ENCODE measurements at places on chromosomes 7 and 10. TPM values are rescaled to one million over a fixed set of nuclear protein-coding genes. Genes with fewer than 3 reads are reported as not detected.

- no peak for DNase-seq
These were observed 226.0 kb downstream of the CELF2 start for GRCh38 chr10:11243425-11244222.

GRCh38 chr10:44046605-44047004, 338.3 kb downstream of the CXCL12 start:
- no peak for DNase-seq

GRCh38 chr7:39248692-39249090, 271.0 kb downstream of the POU6F2 start:
- DNase-seq = no peak

DNA sequence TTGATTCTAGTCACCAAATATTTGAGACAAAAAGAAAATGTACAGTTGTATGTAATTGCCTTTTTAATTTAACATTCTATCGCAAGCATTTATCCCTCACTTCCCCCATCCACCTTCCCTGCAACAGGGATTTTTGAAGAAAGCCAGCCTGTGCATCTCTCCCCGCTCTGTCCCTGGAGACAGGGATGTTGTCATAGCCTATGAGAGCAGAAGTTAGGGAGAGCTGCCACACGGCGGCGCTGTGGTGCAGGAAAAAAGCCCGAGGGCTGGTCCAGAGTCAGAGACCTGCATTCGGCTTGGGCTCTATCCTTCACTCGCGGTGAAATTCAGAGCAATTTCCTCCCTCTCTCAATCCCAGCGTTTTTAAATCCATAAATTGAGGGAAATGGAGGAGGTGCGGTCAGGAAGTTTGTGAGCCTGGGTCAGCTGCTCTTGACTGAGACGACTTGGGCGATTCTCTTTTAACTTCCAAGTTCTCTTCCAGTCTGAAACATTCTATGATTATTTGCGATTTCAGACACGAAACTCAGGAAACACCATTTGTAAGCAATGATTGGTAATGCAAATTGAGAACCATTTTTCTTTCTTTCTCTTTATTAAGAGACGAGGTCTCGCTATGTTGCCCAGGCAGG, 17.5 kb downstream of the HKDC1 start:
- peak; percentile 97 for DNase-seq

GRCh38 chr10:127694580-127695193, 42.3 kb upstream of the FOXI2 start:
- DNase-seq = no peak

- DNase-seq = peak; percentile 6
These were observed 52.3 kb upstream of the ANTXRL start for GRCh38 chr10:46234431-46235060.

DNA sequence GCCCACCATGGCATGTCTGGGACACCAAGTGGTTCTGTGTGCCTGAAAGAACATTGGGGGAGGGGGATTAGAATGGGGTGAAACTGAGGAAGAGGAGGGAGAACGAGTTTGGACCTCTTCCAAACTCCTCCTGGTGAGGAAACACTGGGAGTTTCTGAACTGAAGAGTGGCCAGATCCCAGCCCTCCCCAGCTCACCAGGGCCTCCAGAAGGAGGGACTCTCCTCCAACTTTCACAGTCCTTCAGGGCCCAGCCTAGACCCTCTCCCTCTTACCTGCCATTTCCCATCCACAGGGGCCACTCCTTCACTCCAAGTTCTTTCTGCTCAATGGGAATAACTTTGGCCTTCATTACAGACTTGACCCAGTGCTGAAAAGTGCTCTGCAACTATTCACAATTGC, 132.0 kb upstream of the FOXK1 start:
- no peak for DNase-seq

GRCh38 chr10:87590705-87591588, 68.7 kb upstream of the PAPSS2 start:
- DNase-seq = no peak

- no peak for DNase-seq
These were observed 89.3 kb upstream of the ADRB1 start for GRCh38 chr10:113954409-113954808.

DNA sequence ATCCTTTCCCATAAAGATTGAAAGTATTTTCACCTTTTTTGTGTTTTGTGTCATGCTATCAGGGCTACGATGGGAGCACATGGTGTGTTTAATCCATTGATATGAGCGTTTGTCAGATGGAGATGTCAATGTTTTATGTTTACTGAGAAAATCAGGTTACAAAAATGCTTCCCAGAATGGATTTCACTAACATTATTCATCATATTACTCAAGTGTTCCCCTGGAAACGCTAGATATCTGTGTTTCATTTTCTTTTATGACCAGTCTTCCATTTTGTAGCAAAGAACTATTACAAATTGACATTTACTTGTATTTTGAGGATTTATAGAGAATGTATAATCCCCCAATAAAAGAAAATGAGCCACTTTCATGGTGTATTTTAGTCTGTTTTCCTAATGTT, 293.5 kb upstream of the AKR1E2 start:
- DNase-seq = no peak

DNA sequence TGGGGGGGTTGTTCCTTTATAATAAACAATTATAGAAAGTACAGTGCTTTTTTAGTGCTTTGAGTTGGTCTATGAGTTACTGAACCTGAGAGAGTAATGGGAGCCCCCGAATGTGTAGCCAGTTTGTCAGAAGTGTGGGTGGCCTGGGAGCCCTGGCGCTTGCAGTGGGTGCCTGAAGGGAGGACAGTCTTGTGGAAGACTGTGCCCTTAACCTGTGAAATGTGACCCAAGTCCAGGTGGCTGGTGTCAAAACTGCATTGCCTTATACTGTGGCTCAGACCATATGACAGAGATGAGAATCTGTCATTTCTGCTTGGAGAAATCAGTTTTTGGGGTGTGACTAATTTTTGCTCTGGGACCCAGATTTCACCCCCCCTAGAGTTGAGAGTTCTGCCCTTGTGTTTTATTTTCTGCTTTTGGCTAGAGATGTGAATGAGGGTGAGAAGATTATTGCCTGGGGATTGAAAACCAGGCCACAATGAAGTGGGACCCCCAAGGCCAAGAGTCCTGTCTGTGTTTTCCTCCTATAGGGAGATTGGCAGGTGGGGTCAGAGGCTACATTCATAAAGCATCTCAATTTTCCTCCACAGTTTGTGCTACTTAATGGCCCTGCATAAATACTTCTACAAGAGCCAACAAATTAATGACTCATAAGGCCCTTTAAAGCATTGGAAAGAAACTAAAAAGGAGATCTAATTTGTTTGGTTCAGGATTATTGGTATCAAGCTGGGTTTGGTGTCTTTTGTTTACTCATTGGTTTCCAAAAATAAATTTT, 24.1 kb upstream of the CARD11 start:
- DNase-seq = no peak

DNA sequence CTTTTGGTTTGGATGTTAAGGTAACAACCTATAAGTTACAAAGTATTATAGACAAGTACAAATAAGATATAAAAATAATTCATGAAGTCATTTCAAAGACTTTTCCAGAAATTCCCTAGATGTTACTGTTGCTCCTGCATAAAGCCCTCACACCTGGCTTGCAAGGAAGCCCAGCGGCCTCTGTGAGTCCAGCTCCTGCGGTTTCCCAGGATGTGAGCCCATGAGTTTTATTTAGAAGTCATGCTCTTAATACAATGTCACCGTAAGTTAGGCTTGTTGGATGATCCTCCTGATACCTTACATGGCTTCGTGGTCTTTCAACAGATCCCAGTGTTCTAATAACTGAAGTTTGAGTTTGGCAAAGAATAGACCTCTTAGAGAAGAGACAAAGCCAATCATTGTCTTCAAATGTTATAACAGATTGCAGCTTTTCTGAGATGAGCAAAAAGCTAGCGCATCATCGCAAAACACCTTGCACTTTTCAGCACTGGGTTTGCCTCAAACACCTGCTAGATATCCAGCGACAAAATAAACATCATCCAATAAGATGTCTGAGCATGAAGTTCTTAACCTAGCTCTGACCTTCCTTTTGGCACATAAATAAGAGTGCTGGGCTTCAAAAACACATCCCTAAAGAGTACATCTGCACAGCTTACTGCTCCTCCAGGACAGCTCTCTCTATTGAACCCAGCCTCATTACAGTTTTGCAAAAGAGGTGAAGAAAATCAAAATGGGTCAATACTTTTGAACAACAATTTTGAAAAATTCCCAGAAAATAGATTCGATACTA, 3.6 kb downstream of the FAM171A1 start:
- no peak for DNase-seq

DNA sequence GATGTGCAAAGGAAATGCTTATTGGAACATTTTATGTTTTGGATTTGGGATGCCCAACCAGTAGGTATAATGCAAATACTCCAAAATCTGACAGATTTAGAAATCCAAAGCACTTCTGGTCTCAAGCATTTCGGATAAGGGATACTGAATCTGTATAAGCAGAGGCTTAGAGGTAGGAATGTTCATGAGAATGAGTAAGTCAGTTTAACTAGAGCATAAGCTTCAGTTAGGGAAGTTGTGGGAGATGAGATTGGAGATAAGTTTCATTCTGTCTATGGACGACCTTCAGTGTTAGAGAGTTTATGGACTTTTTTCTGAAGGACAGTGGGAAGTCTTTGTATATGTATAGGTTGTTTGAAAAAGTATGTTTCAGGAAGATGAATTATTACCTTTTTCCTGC, 10.4 kb downstream of the TAX1BP1 start:
- no peak for DNase-seq

DNA sequence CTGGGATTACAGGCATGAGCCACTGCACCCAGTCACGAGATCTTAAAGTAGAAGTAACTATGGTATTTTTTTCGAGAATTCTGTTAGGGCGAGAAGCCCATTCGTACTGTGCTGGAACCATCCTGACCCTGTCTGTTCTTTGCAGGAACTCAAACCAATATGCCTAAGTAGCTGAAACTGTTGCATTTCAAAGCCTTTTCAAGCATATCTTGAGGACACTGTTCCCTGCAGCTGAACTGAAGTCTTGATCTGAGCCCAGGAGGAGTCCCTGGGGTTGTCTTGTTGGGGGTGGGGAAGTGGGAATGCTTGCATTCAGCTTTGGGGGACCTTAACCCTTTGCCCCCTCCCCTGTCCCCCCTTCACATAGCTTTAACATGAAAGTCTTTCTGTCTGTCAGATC, 61.5 kb downstream of the CUX1 start:
- DNase-seq = no peak

- DNase-seq = no peak
These were observed 37.2 kb upstream of the RAPGEF5 start for GRCh38 chr7:22393913-22394729.

DNA sequence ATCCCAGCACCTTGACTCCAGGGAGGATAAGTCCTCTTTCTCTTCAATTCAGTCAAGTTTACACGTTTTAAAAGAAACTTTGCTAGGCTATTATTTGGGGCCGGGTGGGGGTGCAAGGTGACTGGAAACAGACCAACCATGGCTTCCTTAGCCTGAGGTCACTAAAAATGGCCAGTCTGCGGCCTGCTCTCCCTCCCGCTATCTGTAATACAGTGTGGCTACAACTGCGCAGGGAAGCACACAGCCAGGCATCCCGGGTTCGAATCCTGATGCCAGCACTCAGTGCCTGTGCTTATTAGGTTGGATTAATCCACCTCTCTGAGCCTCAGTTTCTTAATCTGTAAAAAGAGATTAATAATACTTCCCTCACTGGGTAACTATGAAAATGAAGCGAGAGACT, 19.5 kb downstream of the ATP6V1F start:
- peak; percentile 54 for DNase-seq

GRCh38 chr10:116732573-116732972, 9.8 kb downstream of the HSPA12A start:
- DNase-seq = no peak

DNA sequence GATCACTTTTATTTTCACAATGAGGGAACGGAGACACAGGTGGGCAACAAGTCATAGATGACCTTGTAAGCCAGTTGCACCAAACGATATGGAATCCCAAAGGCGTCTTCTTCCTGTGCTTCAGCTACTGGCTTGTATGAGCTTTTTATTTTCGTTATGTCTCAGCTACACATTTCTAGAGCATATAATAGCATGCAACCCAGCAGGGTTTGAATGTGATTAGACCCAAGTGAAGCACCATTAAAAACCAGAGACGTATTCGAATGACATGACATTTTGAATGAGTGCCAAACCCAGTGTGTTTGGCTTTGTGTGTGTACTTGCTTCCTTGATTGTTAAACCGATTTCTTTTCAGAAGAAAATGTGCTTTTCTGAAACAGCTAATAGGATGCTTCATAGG, 963.2 kb upstream of the CELF2 start:
- DNase-seq = no peak

DNA sequence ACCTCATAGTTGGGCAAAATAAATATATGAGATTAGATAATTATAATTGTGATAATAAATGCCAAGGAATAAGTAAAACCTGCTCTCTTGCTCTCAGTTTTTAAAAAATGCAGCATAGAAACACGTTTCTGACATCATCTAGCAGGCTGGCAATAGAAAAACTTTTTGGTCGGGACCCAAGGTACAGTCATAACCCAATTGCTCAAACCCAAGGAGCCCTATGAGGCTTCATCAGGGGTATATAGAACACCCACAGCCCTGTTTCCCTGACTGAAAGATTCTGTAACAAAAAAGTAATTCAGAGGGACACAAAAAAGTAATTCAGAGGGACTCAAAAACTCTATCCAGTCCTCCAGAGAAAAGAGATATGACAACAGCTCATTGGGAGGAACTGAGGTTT, 3.8 kb downstream of the PDE1C start:
- no peak for DNase-seq

- DNase-seq = no peak
These were observed 1035.9 kb upstream of the AUTS2 start for GRCh38 chr7:68562323-68562899.

DNA sequence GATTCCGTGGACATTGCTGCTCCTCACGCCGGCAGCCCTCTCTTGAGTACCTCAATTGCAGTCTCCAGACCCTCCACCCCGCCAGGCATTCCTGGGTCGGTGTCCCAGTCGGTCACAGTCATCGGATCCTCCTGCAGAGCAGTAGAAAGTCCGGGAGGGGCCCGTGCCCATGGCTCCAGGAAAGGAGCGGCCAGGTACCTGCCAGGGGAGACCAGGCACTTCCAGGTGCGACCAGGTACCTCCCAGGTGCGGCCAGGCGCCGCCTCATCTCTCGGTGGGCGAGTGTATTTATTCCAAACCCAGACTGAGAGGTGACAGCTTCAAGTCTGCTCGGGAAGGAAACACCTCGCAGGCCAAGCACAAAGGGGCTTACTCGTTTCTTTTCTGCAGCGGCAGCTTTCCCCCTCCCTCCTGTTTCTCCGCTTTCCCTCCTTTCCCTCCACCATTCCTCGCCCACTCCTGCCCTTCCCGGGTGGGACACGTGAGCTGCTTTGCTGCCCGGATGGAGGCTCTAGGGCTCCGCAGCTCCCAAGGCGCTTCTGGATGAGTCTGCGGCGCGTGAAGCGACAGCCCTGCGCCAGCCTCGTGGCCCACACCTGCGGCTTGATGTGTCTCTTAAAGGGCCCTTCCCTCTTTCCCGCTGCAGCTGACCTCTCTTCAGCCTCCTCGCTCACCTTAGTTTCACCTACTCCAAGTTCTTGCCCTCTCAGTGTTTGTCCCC, 39.4 kb upstream of the AGK start:
- no peak for DNase-seq

The GPR158 gene
- total RNA-seq = 0.42 TPM

The CAV1 gene
- total RNA-seq = 230 TPM

The NODAL gene
- total RNA-seq = not detected

The DUS4L gene
- total RNA-seq = 6.4 TPM

The LBX1 gene
- total RNA-seq = not detected

The CFTR gene
- 0.29 TPM for total RNA-seq

The TFEC gene
- 12.4 TPM for total RNA-seq

The PNLIPRP3 gene
- total RNA-seq = not detected

The SEC61G gene
- total RNA-seq = 90.1 TPM

The AS3MT gene
- total RNA-seq = 3.1 TPM
